Caki2 (cell line): ENCODE measurements at places on chromosomes 3 and 15.
A peak's percentile ranks its signal among the peaks of the same experiment; 100 is the strongest.

DNA sequence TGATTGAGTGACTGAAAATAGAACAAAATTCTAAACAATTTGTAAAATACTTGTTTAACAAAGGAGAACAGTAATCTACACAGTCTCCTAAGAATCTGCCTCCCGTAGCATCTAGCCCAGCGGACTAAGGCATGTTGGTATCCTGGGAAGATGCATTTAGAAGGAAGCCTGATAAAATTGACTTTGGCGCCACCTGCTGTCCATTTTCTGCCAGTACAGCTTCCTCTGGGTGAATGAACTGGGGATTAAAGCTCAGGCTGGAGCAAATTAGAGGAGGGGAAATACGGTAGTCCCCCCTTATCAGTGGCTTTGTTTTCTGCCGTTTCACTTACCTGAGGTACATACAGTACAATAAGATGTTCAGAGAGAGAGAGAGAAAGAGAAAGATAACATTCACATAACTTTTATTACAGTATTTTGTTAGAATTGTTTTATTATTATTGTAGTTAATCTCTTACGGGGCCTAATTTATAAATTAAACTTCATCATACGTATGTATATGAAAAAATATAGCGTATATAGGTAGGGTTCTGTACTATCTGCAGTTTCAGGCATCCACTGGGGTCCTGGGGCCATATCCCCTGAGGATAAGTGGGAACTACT is 191.6 kb downstream of the GAP43 start:
- DNase-seq, result peak; percentile 41

GRCh38 chr15:25735550-25736384 is 127.4 kb downstream of the ATP10A start:
- DNase-seq, result no peak

DNA sequence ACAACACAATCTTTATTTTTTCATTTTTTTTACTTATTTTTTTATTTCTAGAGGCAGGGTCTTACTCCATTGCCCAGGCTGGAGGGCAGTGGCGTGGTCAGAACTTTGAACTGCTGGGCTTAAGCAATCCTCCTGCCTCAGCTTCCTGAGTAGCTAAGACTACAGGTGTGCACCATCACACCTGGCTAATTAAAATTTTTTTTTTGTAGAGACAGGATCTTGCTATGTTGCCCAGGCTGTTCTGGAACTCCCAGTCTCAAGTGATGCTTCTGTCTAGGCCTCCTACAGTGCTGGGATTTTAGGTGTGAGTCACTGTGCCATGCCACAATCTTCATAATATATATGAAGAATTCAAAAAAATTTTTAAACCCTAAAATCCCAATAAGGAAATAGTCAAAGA is 20.8 kb downstream of the HSPBAP1 start:
- DNase-seq, result no peak

GRCh38 chr3:2554656-2555055 is 456.0 kb downstream of the CNTN4 start:
- no peak for DNase-seq
